ENCODE measurements at places on chromosomes 1 and 21.

- no peak for DNase-seq
Measured at GRCh38 chr1:158839566-158839965, 8.4 kb downstream of the MNDA start.

DNA sequence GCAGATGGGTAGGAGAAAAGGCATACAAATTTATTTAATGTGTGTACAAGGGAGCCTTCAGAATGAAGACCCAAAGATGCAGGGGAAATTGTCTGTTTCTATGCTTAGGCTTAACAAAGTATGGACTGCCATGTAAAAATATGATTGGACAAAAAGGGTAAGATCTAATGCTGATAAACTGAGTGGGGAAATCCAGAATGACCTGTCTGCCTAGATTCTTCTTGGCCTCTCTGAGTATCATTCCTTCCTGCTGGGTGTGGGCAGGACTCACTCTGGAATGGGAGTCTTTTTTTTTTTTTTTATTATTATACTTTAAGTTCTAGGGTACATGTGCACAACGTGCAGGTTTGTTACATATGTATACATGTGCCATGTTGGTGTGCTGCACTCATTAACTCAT lies 61.0 kb downstream of the IGSF5 start:
- DNase-seq = no peak

GRCh38 chr1:207081806-207082205 lies 6.9 kb upstream of the C4BPB start:
- no peak for DNase-seq

GRCh38 chr1:25897754-25898153 lies 8.5 kb downstream of the STMN1 start:
- no peak for DNase-seq

DNA sequence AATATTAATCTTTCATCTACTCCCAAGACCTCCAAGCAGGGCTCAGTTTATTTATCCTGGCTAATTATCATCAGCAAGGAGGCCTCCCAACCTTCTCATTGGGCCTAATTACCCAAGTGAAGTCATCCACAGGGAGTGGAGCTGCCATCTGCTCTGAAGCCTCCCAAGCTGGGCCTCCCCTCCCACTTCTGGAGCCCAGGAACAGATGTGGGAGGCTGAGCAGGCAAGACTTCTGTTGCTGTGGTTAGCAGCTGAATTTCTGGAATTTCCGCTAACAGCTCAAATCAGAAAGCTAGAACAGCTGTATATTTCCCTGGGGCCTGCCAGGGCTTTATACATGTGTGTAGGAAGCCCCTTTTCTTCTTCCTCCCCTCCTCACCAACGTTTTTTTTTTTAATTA lies 127.5 kb downstream of the UCK2 start:
- no peak for DNase-seq

- DNase-seq = no peak
Measured at GRCh38 chr1:160232911-160233310, 27.7 kb downstream of the PEA15 start.

DNA sequence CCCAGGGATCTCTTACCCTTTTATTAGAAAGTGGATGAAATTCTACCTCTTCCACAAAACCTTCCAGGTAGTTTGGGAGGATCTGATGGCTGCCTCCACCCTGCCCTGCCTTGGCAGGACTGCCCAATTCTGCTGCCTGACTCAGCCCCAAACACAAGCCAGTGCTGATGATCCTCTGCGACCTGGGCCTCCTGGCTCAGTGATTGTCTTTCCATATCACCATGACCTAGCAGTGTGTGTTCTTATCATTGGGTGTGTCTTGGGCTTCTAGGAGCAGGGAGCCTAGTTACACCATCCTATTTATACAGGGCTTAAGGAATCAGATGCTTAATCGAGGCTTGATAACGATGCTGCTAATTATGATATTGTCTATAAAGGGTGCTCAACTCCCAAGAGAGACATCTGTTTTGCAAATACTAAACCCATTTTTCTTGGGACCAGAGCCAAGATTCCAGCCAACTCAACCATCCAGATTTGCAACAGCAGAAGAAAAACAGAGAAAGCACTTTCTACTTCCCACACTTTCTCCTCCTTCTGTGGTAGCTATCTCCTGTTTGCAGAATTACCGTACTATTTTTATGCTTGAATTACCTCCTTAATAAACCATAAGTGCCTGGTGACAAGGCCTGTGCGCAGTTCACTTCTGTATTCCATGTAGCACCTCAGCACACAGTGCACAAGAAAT lies 36.5 kb upstream of the KIF21B start:
- DNase-seq = no peak

DNA sequence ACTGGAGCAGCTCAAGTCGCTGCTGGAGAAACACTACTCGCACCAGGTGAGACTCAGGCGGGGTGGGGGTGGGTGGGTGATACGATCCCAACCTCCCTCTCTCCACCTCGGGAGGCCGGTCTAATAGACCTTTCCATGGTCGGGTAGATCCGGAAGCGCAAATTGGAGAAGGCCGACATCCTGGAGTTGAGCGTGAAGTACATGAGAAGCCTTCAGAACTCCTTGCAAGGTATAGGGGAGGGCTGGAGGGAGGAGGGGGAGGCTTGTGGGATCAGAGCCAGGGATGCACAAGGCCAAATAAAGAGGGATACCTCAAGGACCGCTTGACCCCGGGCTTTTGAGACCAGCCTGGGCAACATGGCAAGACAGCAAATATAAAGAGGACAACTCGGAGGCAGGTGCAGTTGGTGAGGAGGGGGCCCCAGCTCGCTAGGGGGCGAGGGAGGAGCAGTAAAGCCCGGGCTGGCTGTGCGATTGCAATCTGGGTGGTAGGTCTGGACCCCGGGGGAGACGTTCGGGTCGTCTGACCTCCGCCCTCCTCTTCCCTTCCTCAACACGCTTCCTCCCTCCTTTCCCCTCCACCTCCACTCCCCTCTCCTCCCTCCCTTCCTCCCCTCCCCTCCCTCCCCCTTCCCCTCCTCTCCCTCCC lies 546 bp downstream of the HES3 start:
- DNase-seq = no peak

DNA sequence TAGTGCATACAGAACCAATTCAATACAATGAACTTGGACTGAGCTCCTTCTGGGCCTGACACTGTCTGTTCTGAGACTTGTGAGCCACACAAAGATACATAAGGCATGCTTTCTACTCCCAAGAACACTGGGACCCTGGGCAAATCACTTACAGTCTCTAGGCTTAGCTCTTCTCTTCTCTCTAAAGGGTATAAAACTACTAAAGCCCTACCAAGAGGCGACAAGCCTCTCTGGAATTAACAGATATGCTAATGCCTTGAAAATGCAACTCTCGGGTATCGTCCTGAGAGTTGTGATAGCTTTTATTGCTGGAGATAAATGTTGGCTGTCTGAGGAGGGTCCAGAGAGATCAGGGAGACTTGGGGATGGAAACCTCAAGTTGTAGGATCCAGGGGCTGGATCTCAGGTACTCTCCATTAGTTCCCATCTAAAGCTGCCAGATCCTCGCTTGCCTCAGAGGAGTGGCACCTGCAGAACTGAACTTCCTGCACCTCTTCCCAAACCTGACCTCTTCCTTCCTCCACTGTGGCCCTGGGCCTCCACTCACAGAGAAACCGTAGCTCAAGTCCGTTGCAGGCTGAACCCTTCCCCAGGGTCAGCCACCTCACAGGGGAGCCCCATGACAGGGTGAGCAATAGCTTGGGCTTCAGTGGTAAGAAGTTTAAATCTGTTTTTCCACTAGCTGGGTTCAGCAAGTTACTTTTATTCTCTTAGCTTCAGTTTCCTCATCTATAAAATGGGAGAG lies 11.5 kb upstream of the CFAP45 start:
- DNase-seq = no peak

- no peak for DNase-seq
Measured at GRCh38 chr1:25544243-25544764, 898 bp downstream of the LDLRAP1 start.

DNA sequence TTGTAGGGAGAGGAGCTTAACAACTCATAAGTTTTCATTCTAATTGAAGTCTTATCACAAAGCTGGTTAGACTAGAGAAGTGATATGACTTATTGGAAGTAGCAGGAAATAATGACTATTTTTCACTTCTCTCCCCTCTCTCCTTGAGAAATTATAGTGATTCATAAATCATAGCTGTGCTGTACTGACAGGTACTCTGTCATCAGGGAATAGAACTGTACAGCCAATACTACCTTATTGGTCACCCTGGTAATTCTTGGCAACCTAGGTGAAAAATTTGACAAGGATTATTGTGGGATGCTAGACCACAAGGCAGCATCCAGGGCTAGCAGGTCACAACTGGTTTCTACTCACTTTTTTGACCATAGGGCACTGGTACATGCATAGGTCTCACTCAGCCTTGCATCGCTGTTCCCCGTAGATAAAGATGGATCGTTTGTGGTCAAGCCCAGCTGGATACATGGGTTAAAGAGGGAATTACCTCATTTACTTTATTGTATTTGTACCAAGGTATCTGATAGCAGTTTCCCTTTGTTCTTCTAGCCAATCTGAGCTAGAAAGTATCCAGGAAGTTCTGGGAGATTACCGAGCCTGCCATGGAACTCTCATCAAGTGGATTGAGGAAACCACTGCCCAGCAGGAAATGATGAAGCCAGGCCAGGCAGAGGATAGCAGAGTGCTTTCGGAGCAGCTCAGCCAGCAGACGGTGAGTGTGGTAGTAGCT lies 113.6 kb downstream of the MACF1 start:
- peak; percentile 86 for DNase-seq

GRCh38 chr1:243343970-243344937 lies 88.4 kb downstream of the SDCCAG8 start:
- DNase-seq = no peak

GRCh38 chr1:168054117-168054516 lies 82.6 kb downstream of the GPR161 start:
- no peak for DNase-seq

DNA sequence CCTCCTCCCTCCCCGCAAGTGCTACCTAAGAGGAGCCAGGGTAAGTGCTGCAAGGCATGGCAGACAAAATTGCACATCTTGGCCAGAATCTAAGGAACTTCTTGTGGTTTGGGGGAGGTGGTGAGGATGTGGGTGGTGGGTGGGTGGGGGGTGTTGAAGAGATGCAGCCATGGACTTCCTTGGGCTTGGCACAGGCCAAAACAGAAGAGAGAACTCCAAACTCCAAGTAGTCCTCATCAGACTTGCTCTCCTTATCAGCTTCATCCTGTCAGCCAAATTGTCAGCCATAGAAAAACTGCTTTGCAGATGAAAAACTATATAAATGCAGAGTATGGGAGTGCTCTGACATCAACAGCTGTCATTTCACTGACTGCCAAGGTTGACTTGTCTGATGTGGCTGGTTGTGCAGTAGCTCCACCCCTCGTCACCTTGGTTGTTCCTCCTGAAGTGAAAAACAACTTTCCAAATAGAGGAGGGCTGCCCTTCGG lies 7.1 kb downstream of the AMIGO1 start:
- no peak for DNase-seq

- DNase-seq = no peak
Measured at GRCh38 chr1:94396356-94397010, 21.7 kb upstream of the ABCD3 start.

DNA sequence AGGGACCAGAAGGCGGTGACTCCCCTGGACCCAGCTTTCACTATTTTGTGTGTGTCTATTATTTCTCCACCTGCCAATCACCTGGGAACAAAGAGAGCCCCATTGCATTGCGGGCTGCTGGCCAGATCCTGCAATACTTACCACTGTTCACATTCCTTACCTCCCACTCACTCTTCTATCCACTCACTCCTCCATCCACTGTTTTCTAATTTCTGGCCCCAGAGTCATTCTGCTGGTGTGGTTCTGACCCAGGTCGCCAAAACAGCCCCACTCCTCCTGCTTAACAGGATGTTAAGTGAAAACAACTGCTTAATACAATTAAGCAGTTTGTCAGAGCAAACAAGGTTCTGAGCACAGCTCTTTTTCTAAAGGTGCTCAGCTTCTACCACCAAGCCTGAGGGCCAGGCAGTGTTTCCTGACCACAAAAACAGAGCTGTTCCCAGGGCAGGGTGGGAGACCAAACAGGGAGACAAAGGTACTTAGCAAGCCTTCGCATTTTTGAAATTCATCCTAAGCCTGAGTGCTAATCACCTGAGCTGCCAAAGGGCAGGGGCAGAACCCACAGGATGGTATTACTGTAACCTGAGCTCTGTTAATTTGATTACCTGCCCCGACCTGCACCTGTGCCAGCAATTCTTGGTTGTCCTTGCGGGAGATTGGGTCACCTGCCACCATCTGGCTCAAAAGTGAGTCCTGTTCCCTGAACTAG lies 38.5 kb upstream of the EFCAB14 start:
- no peak for DNase-seq

DNA sequence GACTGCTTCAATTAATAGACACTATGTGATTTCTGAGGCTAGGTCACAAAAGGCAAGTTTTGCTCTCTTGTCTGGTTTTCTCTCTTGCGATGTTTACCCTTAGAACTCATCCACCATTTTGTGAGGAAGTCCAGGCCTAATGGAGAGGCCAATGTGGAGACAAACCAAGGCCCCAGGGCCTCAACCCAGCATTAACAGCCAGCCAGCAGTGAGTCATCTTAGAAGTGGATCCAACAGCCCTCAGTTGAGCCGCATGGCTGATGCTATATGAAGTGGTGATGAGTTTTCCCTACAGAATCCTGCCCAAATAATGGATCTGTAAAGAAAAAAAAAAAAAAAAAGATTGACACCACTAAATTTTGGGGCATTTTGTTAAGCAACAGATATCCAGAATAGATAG lies 95.1 kb downstream of the DNTTIP2 start:
- no peak for DNase-seq

- DNase-seq = no peak
Measured at GRCh38 chr1:159121526-159121925, 45.0 kb upstream of the AIM2 start.

- DNase-seq = no peak
Measured at GRCh38 chr1:32742199-32742947, 39.8 kb upstream of the SYNC start.

DNA sequence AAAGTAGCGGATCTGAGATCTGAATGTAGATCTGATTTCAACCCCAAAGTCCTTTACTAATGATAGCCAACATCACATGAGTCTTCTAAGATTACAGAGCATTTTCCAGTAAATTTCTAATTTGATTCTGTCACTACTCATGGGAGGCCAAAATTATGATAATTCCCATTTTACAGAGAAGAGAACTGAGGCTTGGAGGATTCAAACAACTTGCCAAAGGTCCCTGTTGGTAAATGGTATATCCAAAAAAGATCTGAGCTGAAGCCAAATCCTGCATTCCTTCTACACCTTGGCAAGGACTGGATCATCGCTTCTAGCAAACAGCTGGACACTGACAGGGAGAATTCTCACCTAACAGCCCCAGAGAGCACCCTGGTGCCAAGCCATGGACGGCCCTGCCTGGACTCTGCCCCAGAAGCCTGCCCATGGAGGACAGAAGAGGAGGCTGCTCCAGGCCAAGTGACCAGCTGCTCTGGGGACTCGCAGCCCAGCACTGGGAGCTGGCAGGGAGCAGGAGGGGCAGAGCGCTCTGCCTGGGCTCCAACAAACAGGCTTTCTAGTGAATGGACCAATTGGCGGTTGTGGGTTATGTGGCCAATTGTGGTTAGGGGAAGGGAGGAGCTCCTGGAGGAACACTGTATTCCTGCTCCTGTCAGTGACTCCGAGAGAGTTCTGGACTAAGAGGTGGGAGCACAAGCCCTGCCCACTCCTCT lies 6.4 kb upstream of the CSF1 start:
- no peak for DNase-seq
